ENCODE measurements at places on chromosomes 4 and X.

- peak; percentile 92 for DNase-seq
These were observed 231.0 kb downstream of the LDB2 start for GRCh38 chr4:16667464-16667863.

GRCh38 chr4:85776579-85776978 is 301.6 kb downstream of the ARHGAP24 start:
- DNase-seq, result no peak

DNA sequence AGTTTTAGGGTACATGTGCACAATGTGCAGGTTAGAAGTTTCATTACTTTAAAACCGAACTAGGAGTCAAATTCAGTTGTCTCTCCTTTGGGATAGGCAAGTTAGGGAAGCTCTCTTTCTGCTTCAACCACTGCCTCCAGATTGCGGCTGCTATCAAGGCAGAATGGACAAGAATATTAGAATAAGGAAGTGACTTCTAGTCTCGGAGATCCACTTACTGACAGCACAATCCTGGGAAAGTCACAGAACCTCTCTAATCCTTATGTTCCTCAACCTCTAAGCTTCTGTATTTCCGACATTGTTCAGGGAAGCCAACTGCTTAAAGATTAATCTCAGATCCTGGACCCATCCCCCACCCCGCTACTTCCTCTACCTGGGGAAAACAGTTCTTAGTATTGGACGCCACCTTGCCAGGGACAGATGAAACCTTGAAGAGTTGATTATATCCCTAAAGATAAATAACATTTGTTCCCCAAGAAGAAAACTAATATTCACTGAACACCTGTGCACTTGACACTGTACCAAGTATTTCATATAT is 2.1 kb downstream of the NUP62CL start:
- no peak for DNase-seq

DNA sequence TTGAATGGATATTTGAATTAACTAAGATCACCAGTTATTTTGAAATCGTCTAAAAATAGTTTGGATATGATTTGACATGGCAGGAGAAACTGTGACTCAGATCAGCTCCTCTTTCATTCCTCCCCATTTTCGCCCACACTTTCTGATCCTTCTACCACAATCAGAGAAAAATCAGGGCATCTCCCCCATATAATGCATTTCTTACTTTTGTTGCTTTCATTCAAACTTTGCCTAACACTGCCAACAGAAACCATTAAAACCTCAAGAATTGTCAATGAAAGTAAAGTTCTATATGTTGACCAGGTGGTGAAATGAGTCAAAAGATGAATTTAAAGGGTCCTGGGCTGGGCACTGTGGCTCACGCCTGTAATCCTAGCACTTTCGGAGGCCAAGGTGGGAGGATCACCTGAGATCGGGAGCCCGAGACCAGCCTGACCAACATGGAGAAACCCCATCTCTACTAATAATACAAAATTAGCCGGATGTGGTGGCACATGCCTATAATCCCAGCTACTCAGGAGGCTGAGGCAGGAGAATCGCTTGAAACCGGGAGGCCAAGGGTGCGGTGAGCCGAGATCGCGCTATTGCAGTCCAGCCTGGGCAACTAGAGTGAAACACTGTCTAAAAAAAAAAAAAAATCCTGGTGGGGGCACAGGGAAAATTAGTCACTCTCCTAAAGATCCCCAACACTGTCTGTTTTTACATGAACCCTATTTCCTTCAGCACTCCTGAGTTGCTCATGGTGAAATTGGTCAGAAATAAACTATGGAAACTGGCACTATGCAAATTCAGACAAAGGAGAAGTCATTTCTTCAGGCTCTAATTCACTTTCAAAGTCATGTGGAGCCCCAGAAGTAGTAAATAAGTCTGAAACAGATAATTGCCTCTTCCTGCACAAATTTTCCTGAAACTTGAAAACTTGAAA is 122.8 kb upstream of the NOCT start:
- no peak for DNase-seq

DNA sequence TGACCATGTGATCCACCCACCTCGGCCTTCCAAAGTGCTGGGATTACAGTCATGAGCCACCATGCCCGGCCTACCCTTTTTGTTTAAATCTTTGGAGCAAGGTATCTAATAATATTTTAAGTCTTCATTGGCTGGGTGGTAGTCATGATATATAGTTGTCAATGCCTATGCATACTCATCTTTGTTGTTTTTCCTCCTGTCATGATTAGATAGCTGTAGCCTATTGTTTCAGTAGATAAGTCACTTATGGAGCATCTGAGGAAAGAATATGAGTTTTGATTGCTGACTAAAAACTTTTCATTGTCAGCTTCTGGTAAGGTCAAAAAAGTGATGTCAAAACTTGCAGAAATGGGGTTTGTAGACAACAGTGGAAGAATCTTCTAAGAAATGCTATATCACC is 119.8 kb downstream of the KDM6A start:
- DNase-seq, result no peak

DNA sequence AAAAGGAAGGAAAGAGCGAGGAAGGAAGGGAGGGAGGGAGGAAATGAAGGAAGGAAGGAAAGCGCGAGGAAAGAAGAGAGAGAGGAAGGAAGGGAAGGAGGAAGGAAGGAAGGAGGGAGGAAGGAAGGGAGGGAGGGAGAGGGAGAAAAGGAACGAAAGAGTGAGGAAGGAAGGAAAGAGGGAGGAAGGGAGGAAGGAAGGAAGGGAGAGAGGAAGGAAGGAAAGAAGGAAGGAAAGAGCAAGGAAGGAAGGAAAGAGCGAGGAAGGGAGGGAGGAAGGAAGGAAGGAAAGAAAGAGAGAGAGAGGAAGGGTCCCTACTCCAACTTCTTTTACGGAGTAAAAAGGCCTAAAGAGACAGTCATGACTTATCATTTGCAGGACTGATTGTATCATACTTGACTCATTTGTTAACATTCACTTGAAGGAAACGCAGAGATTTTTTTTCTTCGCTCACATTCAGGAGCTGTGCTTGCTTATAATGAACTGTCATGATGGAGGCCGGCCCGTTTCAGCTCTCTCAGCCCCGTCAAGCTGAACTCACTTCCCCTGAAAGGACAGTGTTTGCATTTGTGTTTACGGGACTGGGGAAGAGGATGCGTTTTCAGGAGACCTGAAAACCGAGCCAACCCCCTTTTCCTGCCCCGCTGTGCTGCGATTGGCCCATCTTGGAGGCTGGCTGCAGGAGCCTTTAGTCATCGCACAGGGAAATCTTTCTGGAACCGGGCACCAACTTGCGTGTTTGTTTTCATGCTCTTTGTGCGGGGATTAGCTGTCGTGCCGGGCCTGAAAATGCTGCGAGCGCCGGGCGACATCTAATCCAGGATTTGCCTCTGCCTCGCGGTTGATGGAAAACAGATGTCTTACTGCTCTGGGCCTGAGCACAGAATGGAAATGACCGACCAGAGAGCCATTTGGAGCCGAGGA is 17.8 kb downstream of the TRIM2 start:
- DNase-seq, result peak; percentile 81

- peak; percentile 12 for DNase-seq
These were observed at the start of gene MSANTD1 for GRCh38 chr4:3248811-3249661. MSANTD1 (plus strand) TSS chr4:3249159; CDS start chr4:3249223, 64 bp downstream.

GRCh38 chr4:17448689-17449088 is 63.2 kb downstream of the QDPR start:
- peak; percentile 52 for DNase-seq

DNA sequence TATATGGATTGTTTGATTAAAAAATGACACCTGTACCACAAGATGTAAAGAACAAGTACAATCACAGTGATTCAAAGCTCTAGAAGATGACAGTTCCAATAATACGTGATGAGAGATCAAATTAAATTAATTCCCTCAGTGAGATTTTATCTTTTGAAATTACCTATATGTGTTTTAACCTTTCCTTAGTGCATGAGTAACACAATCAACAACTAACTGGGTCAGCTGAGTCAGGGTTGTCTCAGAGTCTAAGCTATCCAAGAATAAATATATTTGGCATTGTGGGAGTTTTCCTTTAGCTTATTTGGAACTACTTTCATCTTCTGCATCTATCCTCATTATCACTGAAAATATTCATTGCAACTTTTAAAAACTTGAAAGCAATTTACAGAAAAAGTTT is 162.8 kb downstream of the WDFY3 start:
- DNase-seq, result peak; percentile 13

Data from fibroblast of skin of back (primary cell).